PC-9 (cell line): ENCODE measurements at places on chromosomes 16 and 17. TPM values are rescaled to one million over a fixed set of nuclear protein-coding genes. Genes with fewer than 3 reads are reported as not detected.
A peak's percentile ranks its signal among the peaks of the same experiment; 100 is the strongest.

Gene TNRC6A
- 66.8 and 84.8 TPM in 2 replicates for total RNA-seq

GRCh38 chr17:67156269-67157199, 88.5 kb downstream of the HELZ start:
- no peak for DNase-seq

GRCh38 chr16:89187770-89188392, 12.5 kb downstream of the SLC22A31 start:
- no peak for DNase-seq

GRCh38 chr17:69207151-69207550, 21.5 kb downstream of the ABCA10 start:
- DNase-seq = no peak

DNA sequence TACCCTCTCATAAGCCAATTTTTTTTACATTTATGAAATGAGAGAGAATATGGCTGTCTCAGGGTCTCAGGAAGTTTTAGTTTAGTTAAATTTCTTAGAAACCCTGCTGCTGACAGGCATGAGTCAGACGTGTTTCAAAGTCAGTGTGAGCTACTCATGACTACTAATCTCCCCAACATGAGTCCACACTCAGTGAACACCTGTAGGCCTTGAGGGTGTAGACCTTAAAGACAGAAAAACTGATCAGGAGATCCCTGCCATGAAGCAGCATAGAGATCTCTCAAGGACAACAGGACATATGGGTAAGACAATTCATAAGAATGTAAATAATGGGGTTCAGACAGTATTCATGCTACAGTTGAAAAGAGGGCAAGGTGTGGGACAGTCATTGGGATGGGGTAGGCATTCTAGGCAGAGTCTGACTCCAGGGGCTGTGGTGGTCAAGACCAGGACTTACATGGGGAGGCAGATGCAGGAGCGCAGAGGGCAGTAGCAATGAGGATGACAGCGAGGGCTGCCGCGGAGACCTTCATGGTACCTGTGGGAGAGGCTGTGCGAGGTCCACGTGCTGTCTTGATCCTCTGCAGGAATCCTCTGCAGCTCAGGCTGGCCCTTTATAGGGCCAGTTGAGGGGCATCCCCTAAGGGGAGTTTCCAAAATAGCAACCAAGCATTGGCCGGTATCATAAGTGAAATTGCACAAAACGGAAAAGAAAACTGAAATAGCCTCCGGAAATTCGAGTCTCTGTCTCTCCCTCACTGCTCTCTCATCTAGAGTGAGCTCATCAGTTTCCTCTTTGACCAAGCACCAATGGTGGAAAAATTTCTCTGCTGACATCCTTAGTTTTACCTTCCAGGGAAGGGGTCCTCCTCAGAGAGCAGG, at the start of gene CCL5:
TSS of gene CCL5 (minus strand) at position 588 of the 882 bp plus-strand sequence.
- DNase-seq = no peak

GRCh38 chr16:81623365-81624102, 155.6 kb upstream of the PLCG2 start:
- peak; percentile 63 for DNase-seq
